NCI-H1436 treated with DMSO at 0.1 percent for 48 hours (cell line): ENCODE measurements at places on chromosomes 7 and 10.

- no peak for DNase-seq
These were observed 27.1 kb downstream of the ACSM6 start for GRCh38 chr10:95221124-95221523.

- DNase-seq: no peak
These were observed 29.9 kb downstream of the ZC3HC1 start for GRCh38 chr7:130021105-130021834.

GRCh38 chr7:131157530-131158243, 170.0 kb upstream of the MKLN1 start:
- no peak for DNase-seq

GRCh38 chr7:80945976-80946375, 27.1 kb upstream of the SEMA3C start:
- no peak for DNase-seq

DNA sequence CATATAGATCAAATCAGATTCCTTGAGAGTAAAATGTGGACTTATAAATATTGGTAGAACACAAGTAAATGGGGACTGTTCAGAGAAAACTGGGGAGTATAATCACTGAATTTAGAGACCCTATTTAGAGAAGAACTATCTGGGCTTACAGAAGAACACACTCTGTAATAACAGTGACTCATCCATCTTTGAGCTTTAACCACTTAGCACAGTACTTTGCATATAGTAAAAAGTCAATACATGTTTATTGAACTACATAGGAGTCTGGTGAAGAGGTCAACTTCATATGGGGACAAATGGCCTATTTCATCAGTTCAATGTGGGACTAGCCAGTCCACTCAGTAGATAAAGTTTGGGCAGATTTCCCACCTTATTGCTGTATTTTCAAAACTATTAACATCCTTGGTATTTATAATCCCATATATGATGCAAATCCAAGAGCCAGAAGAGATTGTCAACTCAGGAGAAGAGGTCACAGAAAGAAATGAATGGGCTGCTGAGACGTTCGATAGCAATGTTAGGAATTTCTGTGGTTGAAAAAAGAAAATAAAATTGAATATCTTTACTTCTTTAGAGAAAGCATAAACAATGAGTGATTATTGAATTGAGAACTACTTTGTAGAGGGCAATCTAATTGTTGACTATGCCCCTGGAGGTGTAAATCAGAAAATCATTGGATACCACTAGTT, 119.3 kb upstream of the CACNA2D1 start:
- no peak for DNase-seq

DNA sequence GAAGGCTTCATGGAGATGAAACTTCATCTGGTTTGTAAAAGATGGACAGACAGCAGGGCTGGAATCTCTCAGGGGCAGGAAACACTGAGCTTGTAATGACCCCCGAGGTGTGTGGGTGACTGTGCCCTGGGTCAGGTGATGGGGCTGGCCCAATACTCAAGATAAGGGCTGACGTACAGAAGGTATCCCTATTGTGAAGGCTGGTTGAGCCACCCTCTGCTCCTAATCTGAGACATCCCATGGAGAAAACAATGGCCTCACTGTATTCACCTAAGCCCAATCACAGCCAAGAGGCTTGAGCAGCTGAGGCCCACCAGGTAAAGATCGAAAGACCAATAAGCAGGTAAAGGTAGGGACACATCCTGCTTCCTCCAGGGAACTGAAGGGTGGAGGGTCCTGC, 34.8 kb upstream of the NUB1 start:
- no peak for DNase-seq

GRCh38 chr7:156768698-156769472, 124.1 kb downstream of the LMBR1 start:
- no peak for DNase-seq

DNA sequence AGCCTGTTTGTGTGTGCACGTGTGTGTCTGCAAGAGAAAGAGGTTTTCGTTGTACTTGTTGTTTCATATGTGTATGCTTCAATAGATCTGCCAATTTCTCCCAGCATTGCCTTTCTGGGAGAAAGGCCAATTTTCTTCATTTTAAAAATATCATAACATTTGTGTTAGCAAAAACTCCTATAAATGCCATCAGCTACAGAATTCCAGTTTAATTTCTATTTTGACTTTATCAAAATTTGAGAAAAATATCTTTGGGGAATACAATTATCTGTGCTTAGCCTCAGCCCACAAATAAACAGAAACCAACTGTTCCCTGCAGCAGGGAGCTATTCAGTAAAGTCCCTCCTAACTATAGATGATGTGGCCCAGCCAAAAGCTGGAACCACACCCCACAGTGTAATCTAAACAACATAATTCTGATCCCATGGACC, 68.3 kb upstream of the MGMT start:
- no peak for DNase-seq

GRCh38 chr7:34928052-34928451, 109.2 kb downstream of the DPY19L1 start:
- no peak for DNase-seq

GRCh38 chr10:49621561-49621960, 7.7 kb downstream of the CHAT start:
- DNase-seq: no peak

DNA sequence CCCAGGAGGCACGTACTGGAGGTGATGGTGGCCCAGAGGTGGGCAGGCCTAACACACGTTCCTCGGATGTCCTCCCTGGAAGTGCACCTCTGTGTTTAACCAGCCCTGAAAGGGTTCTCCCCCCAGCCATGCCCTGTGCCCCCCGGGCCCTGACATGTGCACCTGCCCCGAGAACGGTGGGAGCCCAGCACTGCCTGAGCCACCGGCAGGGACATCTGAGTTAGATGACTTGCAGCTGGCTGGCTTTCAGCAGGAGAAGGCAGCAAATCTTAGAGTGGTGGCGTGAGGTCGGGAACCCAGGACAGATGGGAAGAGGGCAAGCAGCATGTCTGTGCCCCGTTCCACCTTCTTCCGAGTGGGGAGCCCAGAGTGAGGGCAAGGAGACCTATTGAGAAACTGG, 291.8 kb downstream of the TCERG1L start:
- no peak for DNase-seq

DNA sequence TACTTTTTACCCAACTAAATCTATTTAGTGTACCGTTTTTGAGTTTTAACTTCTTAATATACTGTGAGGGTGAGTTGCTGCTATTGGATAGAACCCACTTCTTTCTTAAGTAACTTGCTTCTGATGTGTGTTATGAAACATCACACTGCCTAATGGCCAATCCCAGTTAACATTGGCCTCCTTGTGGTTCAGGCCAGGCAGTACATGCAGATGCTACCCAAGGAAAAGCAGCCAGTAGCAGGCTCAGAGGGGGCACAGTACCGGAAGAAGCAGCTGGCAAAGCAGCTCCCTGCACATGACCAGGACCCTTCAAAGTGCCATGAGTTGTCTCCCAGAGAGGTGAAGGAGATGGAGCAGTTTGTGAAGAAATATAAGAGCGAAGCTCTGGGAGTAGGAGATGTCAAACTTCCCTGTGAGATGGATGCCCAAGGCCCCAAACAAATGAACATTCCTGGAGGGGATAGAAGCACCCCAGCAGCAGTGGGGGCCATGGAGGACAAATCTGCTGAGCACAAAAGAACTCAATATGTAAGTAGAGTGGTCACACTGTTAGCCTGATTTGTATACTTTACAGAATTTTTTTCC, 39.7 kb downstream of the TES start:
- no peak for DNase-seq

DNA sequence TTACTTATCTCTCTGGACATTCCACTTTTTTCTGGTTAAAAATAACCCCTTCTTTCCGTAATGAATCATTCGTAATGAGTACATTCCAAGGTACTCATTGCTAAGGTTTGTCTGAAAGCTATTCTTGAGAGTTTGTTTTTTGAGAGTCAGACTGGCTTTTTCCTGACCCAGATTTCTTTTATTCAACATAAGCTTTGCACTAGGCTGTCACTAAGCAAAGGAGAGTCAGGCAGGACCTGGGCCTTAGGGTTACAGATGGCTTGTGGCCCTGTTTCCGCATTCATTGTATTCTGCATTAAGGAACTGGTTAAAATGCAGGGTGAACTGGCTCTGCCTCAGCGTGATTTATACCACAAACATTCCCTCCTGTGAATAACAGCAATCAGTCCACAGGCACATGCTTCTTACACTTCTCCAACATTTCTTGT, 84.1 kb downstream of the POM121L12 start:
- DNase-seq: no peak

DNA sequence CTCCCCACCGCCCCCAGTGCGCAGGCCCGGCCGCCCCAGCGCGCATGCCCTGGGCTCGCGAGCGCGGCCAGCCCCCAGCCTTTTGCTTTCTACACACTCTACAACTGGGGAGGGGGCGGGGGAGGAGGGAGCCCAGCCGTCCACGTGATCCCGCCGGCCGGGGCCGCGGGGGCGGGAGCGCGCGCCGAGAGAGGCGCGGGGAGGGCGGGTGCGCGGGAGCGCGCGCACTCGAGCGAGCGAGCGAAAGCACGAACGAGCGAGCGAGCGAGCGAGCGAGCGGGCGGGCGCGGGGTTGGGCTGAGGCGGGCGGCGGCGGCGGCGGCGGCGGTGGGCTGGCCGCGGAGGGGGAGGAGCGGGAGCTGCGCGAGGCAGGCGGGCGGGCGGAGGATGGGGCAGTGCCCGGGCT, at the start of gene AUTS2:
TSS of gene AUTS2 (plus strand) at position 395 of the 406 bp plus-strand sequence. CDS start 1,179 bp downstream, outside the sequence.
- DNase-seq: peak; percentile 28

GRCh38 chr10:121240011-121240410, 358.2 kb downstream of the FGFR2 start:
- no peak for DNase-seq

DNA sequence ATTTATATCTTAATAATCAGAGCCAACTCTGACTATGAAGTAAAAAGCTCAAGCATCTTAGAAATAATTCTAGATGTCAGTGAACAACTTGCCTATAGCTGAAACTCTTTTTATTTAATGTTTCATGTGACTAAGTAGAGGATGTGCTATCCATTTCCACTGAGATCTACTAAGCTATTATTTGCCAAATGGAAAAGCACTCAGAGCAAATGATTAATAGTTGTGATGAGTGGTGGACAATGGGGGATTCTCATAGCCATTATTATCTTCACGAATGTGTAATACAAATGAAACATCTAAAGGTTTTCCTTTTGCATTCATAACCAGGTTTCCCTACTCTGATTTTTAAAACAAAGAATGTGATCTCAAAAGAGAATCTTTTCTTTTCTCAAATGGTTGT, 126.6 kb upstream of the GNAI1 start:
- no peak for DNase-seq

DNA sequence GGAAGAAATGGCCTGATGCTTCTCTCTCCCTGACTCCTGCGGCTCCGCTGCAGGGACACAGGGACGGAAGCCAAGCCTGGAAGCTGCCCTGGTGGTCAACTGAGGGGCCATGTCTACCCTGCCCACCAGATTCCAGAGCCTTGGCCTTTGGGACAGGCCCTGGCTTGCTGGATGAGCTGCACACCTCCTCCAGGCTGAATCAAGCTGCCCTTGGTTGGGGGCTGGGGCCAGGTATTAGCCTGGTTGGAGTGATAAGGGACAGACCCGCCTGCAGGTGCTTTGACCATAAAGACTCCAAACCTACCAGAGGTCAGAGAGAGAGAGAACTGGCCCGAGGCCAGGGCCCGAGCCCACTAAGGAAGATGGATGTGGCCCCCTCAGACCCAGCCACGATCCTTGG, 30.1 kb downstream of the CRHR2 start:
- no peak for DNase-seq

- no peak for DNase-seq
These were observed 99.6 kb upstream of the DIP2C start for GRCh38 chr10:788796-789748.

- DNase-seq: no peak
These were observed 238.7 kb downstream of the MAD1L1 start for GRCh38 chr7:1993776-1994740.

- no peak for DNase-seq
These were observed at the start of gene PRRT4 for GRCh38 chr7:128361411-128362379. Gene PRRT4 (minus strand): TSS chr7:128361690.

DNA sequence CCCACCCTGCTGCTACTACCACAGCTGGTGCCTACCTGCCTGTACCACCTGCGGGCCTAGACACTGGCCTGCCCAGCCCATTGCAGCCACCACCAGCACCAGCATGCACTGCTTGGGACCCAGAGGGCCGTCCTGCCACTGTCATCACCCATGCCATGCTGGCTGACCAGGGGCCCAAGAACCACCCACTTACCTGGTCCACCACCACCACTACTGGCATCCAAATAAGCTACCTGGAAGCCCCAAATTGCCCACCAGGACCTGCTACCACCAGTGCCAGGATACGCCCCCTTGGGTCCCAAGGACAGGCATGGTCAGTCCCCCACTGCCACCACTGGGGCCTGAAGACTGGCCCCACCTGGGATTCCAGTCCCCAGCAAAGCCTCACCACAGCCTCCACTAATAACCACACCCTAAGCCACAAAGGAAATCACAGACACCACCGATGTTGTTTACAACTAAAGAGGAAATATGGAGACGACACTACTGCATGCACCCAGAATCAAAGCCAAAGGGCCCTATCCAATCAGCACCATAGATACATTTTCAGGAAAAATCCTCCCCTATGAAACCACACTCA, 70.5 kb upstream of the DIP2C start:
- DNase-seq: no peak

- DNase-seq: no peak
These were observed 43.0 kb downstream of the GNA12 start for GRCh38 chr7:2800931-2801688.
